ENCODE measurements at places on chromosomes 16 and 17. TPM values are rescaled to one million over a fixed set of nuclear protein-coding genes. Genes with fewer than 3 reads are reported as not detected.
A peak's percentile ranks its signal among the peaks of the same experiment; 100 is the strongest.

GRCh38 chr17:31413874-31414549 lies 22.5 kb downstream of the RAB11FIP4 start:
- peak; percentile 48 for DNase-seq

GRCh38 chr17:80316927-80317705 lies 56.5 kb downstream of the RNF213 start:
- DNase-seq = no peak

- no peak for DNase-seq
Observed at GRCh38 chr17:39080421-39081078, 70.9 kb downstream of the PLXDC1 start.

TBX6 gene
- 0.55 TPM for total RNA-seq

All from chondrocyte (in vitro differentiated cells).